ENCODE measurements at places on chromosomes 16 and 17.

DNA sequence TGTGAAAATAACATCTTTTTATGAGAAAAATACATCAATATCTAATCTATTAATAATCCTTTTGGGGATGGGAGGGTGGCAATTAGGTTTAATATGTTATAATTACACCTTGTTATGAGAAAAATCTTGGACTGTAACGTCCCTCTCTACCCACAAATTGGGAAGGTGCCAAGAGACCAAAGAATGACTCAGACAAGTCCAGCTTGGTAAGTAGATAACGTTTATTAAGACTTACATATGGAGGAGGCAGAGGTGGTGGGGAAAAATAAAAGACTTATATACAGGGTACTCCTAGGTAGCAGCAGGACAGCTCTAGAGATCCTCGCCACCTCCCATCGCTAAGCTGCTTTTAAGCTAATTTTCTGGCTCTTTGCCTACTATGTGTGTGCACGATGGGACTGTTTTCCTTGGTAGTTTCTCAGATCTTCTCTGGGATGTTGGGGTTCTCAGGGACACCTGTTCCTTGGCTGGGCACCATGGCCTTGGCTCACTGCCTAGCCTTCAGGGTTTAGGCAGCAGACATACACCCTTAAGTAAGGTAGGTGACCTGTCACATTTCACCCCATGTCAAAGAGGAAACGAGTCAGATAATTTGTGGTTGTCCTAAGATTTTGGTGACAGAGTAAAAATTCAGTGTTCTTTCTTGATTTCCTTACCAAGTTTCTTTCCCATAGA lies 31.5 kb downstream of the RBL2 start:
- no peak for DNase-seq

DNA sequence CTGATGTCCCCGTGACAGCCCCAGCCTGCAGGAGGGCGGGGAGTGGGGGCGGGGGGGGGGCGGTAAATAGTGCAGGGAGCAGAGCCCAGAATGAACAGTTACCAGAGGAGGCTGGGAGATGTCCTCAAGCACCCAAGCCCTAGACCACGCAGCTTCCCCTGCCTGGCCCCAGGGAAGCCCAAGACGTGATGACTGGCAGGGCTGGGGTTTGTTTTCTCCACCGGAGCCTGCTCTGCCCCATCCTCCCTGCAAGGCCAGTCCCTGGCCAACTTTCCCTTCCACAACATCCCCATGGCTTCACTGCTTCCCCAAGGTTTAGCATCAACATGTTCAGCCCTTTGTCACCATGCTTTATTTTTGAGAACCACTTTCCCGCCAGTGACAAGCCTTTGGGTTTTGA lies 1.4 kb upstream of the BEAN1 start:
- DNase-seq, result no peak

GRCh38 chr17:60102632-60103096 lies 23.9 kb upstream of the HEATR6 start:
- no peak for DNase-seq

DNA sequence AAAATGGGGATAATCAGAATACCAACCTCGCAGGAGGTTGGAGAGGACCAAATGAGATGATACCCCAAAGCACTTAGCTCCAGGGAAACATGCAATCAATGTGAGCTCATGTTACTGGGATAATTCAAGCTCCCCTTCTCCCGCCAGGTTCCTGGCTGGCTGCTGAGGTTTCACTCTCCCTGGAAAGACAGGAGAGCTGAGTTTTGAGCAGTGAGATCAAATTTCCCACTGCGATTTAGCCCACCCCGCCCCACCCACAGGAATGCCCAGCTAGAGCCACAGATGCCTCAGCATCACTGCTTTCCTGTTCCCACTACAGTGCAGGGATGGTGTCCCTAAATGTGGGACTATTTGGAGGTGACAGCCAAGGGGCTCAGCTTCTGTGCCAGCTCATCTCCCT lies 56.7 kb downstream of the ZNF423 start:
- no peak for DNase-seq

GRCh38 chr17:51153210-51154072 lies at the start of gene NME1:
TSS of gene NME1 (plus strand) at chr17:51153559. CDS start at chr17:51155655, 2,096 bp downstream.
- DNase-seq, result peak; percentile 100

- DNase-seq, result no peak
Observed at GRCh38 chr17:16939208-16939576, 32.7 kb downstream of the TNFRSF13B start.

DNA sequence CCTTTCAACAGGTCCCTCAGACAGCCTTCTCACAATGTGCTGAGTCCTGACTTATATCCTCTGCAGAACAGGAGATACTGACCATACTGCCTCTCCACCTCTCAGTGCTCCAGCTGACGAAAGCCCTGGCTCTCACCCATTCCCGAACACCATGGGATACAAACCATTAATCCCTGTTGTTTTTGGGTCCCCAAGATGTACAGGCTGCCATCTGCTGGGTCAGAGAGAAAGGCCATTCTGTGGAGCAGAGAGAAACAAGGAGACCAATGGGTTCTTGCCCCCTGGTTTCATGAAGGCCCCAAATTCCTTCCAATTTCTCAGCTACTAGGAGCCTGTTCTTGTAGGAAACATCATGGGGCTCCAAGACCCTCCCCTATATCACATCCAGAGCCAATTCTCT lies 3.0 kb downstream of the ERN2 start:
- DNase-seq, result no peak

DNA sequence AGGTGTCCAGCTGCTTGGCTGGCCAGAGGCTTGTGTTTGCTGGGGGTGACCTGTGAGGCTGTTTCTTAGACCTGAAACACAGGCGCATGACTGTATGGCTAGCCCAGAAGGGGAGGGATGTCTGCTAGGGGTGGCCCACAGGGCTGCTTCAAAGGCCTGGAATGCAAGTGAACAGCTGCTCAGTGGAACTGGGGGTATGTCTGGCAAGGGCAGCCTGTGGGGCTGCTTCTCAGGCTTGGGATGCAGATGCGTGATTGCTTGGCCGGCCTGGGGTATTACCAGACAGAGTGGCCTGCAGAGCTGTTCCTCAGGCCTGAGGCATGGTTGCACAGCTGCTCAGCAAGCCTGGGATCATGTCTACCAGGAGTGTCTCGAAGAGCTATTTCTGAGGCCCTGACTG lies 20.5 kb downstream of the TANC2 start:
- no peak for DNase-seq

DNA sequence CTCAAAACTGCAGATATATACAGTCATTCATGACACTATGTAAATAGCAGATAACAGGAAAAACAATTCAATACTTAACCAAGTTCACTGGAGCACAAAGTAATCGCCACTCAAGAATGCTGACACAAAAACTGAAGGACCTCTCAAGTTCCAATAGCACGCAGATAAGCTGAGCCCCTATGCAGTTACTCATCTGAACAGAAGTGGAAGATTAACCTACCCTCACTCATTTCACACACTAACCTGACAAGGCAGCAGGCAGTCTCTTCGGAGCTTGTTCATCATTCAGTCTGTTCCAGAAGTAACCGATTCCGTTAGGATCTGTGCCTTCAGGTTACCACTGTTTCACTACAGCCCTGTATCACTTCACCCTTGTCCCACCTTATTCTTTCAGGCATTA lies 6.0 kb downstream of the HELZ start:
- DNase-seq, result no peak

DNA sequence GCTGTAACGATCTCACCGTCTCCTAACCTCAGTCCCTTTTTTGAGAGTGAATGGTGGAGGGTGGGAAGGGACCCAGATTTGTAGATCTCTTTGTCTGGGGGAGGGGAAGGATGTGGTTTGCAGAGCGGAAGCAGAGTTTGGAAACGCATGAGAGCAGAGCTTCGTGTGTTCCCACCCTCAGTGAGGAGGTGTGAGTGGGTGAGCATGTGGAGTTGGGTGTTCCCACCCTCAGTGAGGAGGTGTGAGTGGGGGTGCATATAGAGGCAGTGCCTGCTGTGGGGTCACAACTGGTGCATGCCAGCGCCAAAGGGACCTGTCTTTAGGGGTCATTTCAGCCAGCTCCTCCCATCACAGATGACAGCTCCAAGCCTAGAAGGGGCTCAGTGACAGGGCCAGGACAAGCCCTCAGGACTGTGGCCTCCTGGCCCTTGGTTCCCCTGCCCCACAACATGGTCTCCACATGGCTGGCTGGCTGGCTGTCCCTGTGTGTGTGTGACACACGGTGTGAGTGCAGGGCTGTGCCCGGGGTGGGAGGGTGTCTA lies 1.8 kb upstream of the CISD3 start:
- DNase-seq, result no peak

DNA sequence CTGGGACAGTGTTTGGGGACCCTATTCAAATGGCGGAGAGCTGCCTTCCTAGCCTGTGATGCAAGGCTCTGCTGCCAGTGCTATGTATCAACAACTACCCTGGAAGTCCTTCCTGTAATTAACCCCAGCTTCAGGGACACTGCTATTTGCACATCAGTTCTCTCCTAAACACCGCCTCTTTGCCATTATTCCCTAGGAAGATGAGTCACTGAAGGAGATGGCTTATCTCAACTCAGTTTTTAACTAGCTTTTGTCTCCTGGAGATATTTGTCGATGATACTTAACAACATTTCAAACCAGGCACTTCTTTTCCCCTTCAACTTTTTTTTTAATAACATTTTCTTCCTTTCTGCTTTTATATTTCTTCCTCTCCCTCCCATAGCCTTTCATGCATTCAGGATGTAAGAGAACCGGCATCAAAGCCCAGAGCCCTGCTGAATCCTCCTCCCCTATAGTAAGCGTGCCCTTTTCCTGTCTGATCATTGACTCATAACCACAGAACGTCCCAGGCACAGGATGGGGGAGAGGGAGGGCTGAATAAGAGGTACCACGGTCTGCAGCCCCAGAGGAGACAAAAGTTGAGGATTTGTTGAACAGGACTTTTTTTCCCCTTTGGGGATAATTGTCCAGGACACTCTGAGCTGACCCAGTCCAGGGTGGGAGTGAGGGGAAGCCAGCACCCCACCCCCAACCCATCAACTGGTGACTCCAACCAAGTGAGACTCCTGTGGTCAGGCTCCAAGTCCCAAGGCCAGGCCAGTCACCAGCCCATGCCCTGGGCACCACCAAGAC lies 387.8 kb upstream of the SALL1 start:
- no peak for DNase-seq

DNA sequence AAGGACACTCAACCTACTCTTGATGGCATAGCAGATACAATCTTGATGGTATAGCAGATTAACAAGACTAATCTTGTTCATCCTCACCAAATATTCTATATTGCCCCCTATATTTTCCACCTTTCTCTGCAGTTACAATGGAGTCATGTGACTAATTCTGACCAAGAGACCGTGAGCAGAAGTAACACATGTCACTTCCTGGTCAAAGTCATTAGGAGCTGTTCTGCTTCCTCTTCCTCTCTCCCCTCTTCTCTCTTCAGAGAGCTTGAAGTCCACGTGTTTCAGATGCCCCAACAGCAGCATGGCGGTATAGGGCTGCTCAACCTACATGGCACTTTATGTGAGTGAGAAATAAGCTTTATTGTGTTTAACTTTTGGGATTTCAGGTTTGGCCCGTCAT lies 55.3 kb upstream of the ERCC4 start:
- no peak for DNase-seq

DNA sequence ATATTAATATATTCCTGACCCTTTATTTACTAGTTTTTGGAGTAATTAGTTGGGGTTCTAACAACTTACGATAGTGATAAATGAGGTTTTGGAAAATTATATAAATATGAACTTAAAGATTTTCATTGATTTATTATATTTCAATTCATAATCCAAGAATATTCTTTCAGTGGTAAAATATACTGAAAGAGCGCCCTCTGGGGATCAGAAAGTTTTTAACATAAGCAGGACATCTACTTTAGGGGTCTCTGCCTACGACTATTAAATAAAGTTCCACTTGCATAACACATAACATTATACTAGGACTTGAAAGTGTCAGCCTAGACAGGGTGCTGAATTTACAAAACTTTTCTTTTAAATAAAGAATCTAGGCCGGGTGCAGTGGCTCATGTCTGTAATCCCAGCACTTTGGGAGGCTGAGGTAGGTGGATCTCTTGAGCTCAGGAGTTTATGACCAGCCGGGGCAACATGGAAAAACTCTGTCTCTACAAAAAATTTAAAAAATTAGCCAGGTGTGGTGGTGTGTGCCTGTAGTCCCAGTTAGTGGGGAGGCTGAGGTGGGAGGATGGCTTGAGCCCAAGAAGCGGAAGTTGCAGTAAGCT lies 15.6 kb downstream of the RFWD3 start:
- peak; percentile 16 for DNase-seq

DNA sequence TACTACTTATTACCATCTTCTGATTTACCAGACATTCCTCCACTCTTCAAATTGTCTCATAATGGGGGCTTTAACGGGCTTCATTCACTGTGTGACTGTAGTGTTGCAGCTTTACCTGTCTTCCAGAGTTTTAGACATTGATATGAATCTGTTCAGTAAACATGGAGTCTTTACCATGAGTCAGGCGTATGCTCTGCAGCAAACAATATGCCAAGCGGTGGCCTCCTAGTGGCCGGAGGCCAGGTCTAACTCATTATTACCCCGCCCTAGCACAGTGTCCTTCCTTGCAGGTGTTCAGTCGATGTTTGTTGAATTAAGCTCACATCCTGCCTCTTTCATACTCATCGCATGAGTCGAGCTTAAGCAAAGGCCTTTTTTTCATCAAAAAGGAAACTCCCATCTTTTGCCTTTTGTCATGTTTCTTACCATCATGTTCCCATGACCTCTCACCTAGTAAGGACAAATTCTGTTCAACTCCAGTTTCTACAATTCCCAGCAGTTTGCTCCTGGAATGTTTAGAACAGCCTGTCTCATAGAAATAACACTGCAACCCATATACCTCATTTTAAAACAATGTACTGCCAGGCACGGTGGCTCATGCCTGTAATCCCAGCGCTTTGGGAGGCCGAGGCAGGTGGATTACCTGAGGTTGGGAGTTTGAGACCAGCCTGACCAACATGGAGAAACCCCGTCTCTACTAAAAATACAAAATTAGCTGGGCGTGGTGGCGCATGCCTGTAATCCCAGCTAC lies 39.4 kb downstream of the TUBD1 start:
- peak; percentile 62 for DNase-seq

GRCh38 chr16:10744370-10745030 lies 858 bp downstream of the NUBP1 start:
- DNase-seq, result no peak

GRCh38 chr17:2564877-2565276 lies 28.6 kb upstream of the PAFAH1B1 start:
- DNase-seq, result no peak

DNA sequence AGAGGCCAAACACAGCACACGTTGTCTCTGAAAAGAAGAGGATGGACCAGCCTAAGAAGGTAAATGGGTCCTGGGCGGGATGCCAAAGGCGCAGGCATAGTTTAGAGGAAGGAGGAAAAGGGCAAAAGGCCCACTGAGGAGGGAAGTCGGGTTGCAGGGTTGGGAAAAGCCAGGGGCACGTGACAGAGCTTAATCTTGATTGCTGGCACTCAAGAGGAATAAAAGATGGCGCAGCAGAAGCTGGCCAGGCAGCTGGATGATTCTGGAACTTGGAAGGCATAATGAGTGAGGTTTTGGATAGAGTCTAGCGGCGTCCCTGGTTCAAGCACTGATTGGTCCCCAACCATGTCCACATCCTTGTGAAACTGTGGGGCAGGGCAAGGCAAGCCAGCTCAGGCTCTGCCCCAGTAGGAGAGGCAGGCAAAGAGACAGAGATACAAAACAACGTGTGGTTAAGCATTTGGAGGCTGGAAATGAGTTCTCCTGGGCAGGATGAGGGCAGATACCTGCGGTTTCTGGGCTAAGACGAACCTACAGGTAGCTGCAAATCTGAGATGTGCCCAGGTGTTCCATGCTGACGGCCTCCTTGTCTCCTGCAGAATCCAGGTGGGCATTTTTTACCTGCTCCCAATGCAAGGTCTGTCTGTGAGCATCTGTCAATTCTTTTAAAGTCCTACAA lies 52.7 kb upstream of the CIBAR2 start:
- DNase-seq, result no peak

- DNase-seq, result no peak
Observed at GRCh38 chr16:9545522-9546437, 454.3 kb downstream of the HAPSTR1 start.

- DNase-seq, result no peak
Observed at GRCh38 chr16:50578137-50578536, 29.9 kb downstream of the NKD1 start.
